ENCODE measurements at places on chromosomes 1 and 21. TPM values are rescaled to one million over a fixed set of nuclear protein-coding genes. Genes with fewer than 3 reads are reported as not detected.

Gene BMP8B
- 2.8 TPM for total RNA-seq

DNA sequence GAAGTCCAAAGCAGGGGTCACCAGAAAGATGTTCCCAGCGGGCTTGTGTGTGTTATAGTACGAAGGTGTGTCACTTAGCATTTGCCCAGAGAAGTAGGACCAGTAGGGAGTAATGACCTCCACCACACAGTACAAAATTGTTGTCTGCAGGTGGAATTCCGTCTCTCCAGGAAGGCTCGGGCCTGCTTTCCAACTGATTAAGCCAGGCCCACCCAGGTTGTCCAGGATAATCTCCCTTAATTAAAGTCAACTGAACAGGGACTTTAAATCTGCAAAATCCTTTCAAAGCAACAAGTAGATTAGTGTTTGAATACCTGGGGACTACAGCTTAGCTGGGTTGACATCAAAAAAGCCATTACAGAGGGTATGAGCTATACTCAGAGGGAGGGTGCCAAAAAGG lies 131.3 kb downstream of the BACH1 start:
- DNase-seq: no peak

Gene GUCA2B
- not detected for total RNA-seq

- DNase-seq: no peak
Measured at GRCh38 chr1:37919277-37919676, 27.6 kb downstream of the INPP5B start.

All from kidney epithelial cell (primary cell).